Cerebellum (tissue), 4 donors: ENCODE measurements at places on chromosomes 16 and 17. TPM values are rescaled to one million over a fixed set of nuclear protein-coding genes. Genes with fewer than 3 reads are reported as not detected.

Gene CTDNEP1
- 35.8 TPM for total RNA-seq

Gene KRT27
- 0.18 TPM for total RNA-seq

Gene ULK2
- total RNA-seq, result 81.6 TPM

Gene KRTAP4-3
- total RNA-seq, result not detected

Gene MMP2
- 25.4 TPM for total RNA-seq
